SK-N-SH treated with all-trans-retinoic acid at 6 μM for 48 hours (cell line): ENCODE measurements at places on chromosomes 16 and 17.

DNA sequence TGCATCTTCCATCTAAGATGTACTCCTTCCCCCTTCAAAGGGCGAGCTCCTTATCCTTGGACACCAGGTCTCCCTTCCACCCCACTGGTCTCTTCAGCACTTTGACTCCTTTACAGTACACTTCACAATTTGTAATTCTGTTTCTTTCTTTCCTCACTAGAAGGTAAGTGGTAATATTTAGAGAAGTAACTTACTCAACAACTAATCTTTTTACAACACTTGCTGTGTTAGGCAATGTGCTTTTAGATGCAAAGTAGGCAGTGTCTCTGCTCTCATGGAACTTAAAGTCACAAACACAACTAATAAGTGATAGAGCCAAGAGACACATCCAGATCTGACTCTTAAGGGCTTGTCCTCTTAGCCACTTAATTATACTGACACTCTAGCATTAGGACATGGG lies 6.4 kb downstream of the SIAH1 start:
- ATAC-seq: no peak

GRCh38 chr16:3434373-3434772 lies 8.9 kb downstream of the ZNF597 start:
- ATAC-seq: no peak

- ATAC-seq: peak; percentile 2
These were observed 825 bp downstream of the METTL9 start for GRCh38 chr16:21600031-21600773.

GRCh38 chr17:18246880-18247612 lies 11.5 kb downstream of the FLII start:
- ATAC-seq: peak; percentile 38

DNA sequence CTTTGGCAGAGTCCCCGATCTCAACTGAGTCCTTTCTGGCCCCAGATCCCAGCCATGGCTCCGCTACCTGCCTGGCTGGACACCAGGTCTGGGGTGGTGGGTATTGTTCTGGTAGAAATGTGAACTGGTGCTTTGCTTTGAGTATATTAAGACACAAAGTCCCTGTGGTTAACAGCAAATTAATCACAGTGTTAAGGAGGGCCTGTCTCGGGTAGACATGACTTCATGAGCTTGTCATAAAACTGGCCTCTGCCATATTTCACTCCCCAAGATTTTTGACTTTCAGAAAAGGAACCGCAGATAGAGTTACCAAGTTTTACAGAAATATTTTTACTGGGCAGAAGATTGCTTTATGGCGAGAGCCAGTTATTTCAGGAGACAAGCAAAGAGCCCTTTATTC lies 19.5 kb downstream of the NKD1 start:
- ATAC-seq: no peak

GRCh38 chr16:414395-415169 lies 10.9 kb upstream of the RAB11FIP3 start:
- ATAC-seq: peak; percentile 27; the same call in 2 of the 3 replicates

- ATAC-seq: no peak
These were observed 1466.0 kb downstream of the CDH11 start for GRCh38 chr16:63655846-63656245.

- peak; percentile 96 for ATAC-seq
These were observed 9.9 kb downstream of the ZDHHC1 start for GRCh38 chr16:67406111-67406971.

GRCh38 chr17:4998027-4998731 lies 429 bp downstream of the KIF1C start:
- ATAC-seq: peak; percentile 34

- ATAC-seq: peak; percentile 9; the same call in 2 of the 3 replicates
These were observed 789 bp downstream of the ITPRIPL2 start for GRCh38 chr16:19114359-19115147.

GRCh38 chr17:43033948-43034881 lies 9.2 kb downstream of the RND2 start:
- ATAC-seq: peak; percentile 41; the same call in 2 of the 3 replicates

DNA sequence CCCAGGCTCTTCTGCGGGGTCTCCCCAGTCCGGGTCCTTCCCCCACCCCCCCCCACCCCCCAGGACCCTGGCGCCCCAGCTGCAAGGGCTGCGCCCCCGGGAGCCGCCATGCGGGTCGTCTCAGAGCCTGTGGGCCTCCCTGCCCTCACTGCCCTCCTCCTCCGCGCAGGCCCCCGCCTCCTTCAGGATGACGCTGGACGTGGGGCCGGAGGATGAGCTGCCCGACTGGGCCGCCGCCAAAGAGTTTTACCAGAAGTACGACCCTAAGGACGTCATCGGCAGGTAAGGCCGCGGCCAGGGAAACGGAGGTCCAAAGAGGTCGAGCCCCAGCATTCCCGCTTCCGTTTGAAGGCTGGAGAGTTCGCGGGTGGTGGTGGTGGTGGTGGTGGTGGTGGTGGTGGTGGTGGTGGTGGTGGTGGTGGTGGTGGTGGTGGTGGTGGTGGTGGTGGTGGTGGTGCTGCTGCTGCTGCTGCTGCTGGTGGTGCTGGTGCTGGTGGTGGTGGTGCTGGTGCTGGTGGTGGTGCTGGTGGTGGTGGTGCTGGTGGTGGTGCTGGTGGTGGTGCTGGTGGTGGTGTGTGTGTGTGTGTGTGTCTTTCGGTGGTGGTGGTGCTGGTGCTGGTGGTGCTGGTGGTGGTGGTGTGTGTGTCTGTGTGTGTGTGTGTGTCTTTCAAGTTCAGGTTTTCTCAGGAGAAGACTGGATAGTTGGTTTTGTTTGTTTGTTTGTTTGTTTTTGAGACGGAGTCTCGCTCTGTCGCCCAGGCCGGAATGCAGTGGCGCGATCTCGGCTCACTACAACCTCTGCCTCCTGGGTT lies 615 bp downstream of the PHKG2 start:
- peak; percentile 72 for ATAC-seq

- no peak for ATAC-seq
These were observed 15.6 kb downstream of the TMEM11 start for GRCh38 chr17:21198411-21198810.

- no peak for ATAC-seq
These were observed 809 bp downstream of the PIRT start for GRCh38 chr17:10836966-10837590.

DNA sequence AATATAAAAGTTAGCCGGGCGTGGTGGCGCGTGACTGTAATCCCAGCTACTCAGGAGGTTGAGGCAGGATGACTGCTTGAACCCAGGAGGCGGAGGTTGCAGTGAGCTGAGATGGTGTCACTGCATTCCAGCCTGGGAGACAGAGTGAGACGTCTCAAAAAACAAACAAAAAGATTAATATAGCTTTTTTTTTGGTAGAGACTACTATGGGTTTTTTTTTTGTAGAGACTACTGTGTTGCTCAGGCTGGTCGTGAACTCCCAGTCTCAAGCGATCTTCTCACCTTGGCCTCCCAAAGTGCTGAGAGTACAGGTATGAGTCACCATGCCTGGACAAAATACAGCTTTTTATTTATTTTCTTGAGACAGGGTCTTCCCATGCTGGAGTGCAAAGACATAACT lies 20.2 kb downstream of the ZNRF1 start:
- no peak for ATAC-seq

DNA sequence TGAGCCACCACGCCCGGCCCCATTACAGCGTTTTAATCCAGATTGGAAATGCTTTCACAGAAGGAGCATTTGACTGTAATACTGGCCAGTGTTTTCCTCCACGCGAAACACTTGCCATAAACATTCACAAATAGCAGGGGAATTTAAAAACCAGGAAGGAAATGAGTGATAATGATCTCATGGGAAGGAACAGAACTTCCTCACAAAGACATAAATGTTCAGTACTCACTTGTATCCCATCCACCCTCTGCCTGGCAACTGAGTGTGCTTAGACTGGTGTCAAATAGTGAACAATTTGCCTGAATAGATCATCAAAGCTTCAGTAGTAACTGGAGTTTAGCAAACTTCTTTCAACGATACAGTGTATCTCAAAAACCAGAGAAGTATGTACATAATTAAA lies 54.1 kb downstream of the PSMD12 start:
- ATAC-seq: no peak

- no peak for ATAC-seq
These were observed 3.7 kb upstream of the TMEM231 start for GRCh38 chr16:75559564-75560372.

GRCh38 chr17:29962656-29963055 lies 21.2 kb downstream of the EFCAB5 start:
- ATAC-seq: no peak

DNA sequence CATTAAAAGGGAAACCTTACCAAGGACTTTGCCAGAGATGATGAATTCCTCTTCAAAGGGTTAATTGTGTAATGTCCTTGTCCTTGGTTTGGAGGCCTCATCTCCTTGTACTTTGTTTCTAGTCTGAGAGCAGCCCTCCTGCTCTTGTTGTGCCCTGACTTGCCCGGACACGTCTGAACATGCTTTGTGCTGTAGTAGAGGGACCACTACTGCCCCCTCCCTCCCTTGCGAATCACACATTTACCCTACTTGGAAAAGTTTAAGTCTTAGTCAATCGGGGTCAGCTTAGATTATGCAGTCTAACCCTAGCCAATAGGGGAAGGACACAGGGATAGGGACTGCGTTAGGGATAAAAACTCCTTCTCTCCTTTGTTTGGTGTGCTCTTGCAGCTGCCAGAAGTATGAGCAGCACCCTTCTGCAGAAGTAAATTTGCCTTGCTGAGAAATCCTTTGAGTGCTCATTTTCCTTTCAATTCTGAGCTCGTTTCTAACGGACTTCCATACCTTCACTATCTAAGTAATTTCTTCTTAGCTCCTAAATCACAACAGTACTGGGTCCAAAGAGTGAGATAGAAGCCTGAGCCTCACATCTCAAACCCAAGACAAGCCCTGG lies 26.4 kb upstream of the CLEC3A start:
- no peak for ATAC-seq

- peak; percentile 40 for ATAC-seq
These were observed 858 bp upstream of the ASPSCR1 start for GRCh38 chr17:81976332-81977210.

DNA sequence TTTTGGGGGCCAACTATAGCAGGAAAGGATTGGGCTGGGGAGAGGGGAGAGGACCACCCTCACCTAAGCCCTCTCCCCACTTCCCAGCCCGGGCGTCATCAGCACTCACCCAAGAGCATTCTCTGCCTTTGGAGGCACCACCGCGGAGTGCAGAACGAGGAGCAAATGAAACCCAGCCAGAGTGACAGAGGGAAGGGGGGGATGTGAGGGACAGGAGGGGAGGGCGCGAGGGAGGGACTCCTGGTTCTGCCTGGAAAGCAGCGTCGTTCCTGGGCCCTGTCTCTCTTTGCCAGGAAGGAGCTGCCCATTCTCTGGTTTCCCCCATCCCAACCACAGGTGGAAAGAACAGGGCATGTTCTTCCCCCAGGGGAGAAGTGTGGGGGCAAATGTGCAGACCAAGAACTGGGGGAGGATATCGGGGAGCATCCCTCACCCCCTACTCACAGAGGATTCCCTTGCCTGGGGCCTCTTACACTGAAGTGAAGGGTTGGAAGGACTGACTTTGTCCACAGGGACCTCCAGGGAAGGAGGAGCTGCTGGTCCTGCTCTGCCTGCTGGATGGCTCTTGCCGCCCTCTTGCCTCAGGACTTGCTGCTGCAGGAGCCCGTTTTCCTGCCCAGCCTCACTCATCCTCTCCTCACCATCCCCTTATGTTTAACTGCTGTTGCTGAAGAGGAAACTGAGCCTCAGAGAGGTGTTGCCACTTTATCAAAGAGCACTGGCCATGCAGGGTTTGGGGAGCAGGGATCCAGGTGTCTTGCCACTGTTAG lies 3.5 kb upstream of the C17orf113 start:
- no peak for ATAC-seq
